RWPE2 (cell line): ENCODE measurements at places on chromosomes 2 and 18.

DNA sequence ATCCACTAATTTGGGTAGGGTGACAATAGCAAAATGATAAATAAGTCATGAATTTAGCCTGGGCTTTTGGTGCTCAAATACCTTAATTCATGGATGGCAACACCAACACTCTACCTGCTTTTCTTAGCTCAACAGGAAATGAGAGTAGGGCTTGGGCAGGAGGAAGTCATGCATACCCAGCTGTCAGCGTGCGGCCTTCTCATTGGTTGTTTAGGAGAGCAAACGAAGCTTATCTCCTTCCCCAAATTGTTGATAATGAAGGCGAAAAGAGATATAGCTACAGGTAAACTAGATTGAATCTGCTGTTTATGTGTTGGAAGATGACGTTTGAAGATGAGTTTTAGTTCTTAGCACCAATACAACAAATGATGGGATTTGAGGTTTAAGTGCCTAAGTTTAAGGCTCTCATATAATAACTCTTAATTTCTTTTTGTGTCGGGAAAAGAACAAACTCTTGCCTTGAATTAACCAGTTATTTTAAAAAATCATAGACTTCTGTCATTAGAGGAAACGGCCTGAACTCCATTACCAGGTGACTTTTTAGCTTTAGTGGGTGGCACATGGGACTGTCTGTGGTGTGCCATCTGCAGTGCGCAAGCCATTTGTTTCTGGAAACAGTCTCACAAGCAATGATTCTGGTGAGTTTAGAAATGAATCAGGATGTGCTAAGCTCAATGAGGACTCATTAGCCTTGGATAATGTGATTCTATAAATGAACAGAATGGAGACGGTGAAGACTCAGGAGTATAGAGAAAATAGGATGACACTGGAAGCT lies 19.8 kb downstream of the MAP4K4 start:
- no peak for DNase-seq

DNA sequence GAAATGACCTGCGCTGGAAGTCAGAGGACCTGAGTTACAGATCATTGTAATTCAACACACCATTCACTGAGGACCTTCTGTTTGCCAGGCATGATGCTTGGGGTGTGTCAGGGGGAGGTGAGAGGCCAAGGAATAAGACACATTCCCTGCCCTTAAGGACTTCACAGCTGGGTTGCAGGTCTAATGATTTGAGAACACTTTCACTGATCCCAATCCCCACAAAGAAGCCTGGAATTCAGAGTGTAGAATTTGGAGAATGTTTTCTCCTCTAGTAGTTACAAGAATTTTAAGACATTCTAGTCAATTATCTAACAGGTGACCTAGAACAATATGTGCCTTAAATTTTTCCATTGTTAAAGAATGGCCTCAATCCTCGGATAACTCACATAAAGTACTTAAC lies 322.4 kb downstream of the TNS1 start:
- DNase-seq = no peak

- no peak for DNase-seq
These were observed 19.8 kb downstream of the MPHOSPH10 start for GRCh38 chr2:71150082-71150816.

GRCh38 chr2:148052687-148053086 lies 31.8 kb downstream of the MBD5 start:
- no peak for DNase-seq

DNA sequence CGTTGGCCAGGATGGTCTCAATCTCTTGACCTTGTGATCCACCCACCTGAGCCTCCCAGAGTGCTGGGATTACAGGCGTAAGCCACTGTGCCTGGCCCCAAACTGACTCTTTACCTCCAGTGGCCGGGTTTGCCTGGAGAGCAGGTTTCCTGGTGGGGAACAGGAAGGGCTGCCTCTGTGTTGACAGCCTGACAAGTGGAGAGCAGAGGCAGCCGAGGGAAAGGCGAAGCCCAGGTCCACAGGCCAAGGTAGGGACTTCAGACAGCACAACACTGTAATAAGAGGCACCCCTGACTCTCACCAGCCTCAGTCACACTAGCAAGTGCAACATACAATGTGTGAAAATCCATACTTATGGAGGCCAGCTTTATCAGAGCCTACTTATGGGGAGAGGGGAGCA lies 16.5 kb upstream of the SH3BP4 start:
- DNase-seq = no peak

- no peak for DNase-seq
These were observed 44.6 kb upstream of the THOC1 start for GRCh38 chr18:312415-312814.

- DNase-seq = no peak
These were observed 63.3 kb downstream of the KCTD18 start for GRCh38 chr2:200446612-200447011.

- DNase-seq = no peak
These were observed 31.9 kb upstream of the CREG2 start for GRCh38 chr2:101419096-101419663.

DNA sequence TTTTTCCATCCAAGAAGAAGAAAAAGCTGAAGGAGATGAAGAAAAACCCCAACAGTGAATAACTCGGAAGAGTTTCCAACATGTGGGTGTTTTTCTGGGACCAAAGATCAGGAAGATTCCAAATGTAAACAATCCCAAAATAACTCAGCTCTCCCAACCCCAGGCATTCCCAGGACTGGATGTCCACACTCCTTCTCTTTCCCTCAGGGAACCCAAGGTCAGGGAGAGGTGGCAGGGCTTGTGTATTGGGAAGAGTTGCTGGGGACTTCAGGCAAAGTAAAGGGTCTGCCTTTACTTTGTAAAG lies 268.0 kb downstream of the DYSF start:
- DNase-seq = no peak

DNA sequence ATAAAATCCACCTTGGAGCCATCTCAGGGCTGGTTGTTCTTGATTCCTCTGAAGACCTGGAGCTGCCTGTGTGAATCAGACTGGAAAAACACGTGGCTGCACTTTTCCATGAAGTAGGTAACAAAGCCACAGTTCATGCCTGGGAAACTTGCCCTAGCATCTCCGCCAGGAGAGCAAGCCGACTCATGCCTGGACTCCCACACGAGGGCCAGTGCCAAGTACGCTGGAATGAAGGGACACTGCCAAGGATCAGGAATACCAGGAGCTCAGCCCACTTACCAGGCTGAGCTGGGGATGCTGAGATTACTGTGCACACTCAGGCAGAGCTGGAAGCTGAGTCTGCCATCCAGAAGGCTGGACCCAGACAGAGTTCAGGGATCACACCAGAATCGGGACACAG lies 10.9 kb upstream of the FHL2 start:
- peak; percentile 95 for DNase-seq

DNA sequence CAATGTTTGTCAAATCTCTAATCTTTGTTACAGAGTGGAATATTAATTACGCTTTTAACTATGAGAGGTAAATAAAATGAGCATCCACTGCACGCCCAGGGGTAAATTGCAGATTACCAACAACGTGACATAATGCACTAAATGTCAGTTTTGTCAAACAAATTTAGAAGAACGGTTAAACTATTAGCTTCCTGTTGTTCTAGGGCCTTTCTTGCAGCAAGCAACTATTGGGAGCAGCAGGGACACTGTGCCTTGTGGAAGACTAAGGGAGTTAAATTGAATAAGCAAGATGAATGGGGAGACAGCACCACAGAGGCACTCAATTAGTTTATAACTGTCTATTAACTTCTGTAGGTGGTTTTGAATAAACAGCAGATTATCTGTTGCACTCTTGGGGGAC lies 391.0 kb upstream of the RAB12 start:
- no peak for DNase-seq

- peak; percentile 94 for DNase-seq
These were observed 68.4 kb downstream of the MCFD2 start for GRCh38 chr2:46847185-46847710.

DNA sequence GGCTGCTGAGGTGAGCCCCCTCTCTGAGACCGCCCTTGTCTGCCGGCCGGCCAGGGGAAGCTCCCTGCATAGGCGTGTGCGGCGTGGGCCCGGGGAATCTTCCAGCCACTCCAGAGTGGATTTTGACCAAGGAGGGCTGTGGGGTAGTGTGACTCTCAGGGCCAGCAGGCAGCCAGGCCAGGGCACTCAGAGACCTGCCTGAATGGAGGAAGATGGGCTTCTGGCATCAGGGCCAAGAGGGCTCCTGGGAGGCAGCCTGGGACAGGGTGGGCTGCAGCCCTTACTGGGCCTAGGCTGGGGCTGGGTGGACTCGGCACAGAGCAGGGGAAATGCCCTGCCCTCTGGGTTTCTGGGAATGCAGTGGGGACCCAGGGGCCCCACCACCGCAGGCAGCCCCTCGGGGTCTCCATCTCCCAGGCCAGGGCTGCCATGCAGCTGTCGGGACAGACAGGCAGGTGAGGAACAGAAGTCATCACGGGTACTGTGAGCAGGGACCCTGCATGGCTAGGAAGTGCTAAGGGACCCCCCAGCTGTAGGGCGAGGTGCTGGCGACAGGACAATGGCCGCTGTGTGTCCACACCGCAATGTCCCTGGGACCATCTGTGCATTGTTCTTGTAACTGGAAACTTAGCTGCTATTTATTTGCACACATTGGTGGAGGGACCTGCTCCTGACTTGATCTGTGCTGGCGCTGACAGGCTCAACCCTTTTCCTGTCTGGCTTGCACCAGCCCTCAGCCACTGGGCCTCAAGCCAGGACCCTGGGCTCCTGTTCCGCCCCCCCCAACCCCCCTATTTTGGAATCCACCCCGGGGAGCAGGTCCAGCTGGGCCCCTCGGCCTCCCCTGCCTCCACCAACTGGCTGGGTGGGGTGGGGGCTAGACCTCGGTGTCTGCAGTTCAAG lies 4.1 kb downstream of the PDCD1 start:
- no peak for DNase-seq

DNA sequence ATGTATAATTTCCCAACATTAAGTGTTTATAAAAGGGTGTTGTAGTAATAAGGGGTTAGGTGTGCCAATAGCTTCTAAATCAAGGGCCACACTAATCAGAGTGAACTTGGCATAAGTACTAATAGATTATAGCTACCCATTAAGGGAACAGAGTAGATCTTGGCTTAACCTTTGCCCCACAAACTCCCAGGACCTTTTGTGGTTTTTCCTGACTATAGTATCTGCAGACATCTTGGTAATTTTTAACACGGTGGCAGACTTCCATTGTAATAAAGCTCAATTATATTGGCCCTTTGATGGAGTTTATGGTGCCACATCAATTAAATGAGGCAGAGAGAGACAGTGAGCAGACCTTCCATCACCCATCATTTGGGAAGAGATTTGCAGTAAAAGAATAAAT lies 358.5 kb upstream of the HNRNPA3 start:
- no peak for DNase-seq

GRCh38 chr2:709138-709765 lies 32.0 kb upstream of the TMEM18 start:
- DNase-seq = no peak

GRCh38 chr2:190524928-190525327 lies 9.6 kb downstream of the NEMP2 start:
- no peak for DNase-seq

GRCh38 chr2:200211643-200212042 lies 94.8 kb upstream of the SPATS2L start:
- no peak for DNase-seq
